ENCODE measurements at places on chromosomes 6 and 20. TPM values are rescaled to one million over a fixed set of nuclear protein-coding genes. Genes with fewer than 3 reads are reported as not detected.

The CDH4 gene
- total RNA-seq: 0.70 TPM

The IL20RA gene
- total RNA-seq: 0.12 TPM

The SYTL3 gene
- 1.4 TPM for total RNA-seq

The SLC52A3 gene
- not detected for total RNA-seq

The TSBP1 gene
- not detected for total RNA-seq

The ZBP1 gene
- total RNA-seq: not detected

The TAP2 gene
- 40.5 TPM for total RNA-seq

The KCNG1 gene
- 6.8 TPM for total RNA-seq

The FOXS1 gene
- total RNA-seq: 0.35 TPM

The MEP1A gene
- total RNA-seq: not detected

The DEFB132 gene
- not detected for total RNA-seq

The GRM1 gene
- under 0.01 TPM for total RNA-seq

The BHLHE23 gene
- not detected for total RNA-seq

The TREM2 gene
- not detected for total RNA-seq

The UBR2 gene
- 26.7 TPM for total RNA-seq

The CFAP206 gene
- total RNA-seq: 0.23 TPM

The HLA-DQA1 gene
- not detected for total RNA-seq
